ENCODE measurements at places on chromosomes 6 and 20. TPM values are rescaled to one million over a fixed set of nuclear protein-coding genes. Genes with fewer than 3 reads are reported as not detected.

DNA sequence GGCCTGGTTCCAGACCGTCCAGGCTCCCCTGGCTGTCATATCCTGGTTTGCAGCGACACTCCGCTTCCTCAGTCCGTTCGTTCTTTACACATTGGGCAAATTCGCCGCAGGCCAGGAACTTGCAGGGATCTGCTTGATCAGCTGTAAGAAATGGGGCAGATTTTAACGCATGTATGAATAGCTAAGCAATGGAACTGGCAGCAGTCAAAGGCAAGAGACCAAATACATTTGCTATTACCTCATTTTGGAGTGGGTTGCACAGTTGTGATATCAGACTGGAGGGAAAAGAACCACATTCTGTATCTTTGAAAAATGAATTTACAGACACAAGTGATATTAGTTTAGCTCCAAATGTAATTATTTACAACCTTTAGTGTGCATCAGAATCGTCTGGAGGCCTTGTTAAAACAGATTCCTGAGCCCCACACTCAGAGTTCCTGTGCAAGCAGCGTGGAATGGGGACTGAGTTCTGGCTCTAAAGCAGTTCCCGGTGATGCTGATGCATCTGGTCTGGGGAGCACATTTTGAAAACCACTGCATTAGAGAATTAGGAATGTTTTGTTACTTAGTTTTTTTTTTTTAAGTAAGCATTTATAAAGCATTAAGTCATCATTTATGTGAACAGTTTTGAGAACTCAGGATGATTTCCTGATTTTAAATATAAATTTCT lies 141.3 kb downstream of the IMPG1 start:
- no peak overlapping the region for H3K27ac ChIP-seq
- H3K4me3 ChIP-seq = no peak overlapping the region
- no peaks in the 10 kb centered on the region for H3K36me3 ChIP-seq
- no peaks in the 10 kb centered on the region for H3K4me1 ChIP-seq
- peak; percentile 44 for DNase-seq

DNA sequence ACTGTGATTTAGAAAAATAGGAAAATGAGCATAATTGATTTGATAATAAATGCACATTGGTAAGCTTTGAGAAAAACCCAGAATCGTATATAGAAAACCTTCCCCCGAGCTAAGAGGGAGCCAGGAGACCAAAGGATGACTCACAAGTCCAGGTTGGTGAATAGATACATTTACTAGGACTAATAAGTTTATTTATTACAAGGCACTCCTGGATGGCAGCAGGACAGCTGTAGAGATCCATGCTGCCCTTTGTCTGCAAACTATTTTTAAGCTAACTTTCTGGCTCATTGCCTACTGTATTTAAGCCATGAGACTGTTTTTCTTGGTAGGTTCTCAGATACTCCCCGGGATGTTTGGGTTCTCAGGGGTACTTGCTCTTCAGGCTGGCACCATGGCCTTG lies 13.4 kb downstream of the CASP8AP2 start:
- no peak overlapping the region for H3K4me3 ChIP-seq
- DNase-seq = no peak
- H3K27me3 ChIP-seq = no peaks in the 10 kb centered on the region
- H3K27ac ChIP-seq = no peak overlapping the region

- H3K36me3 ChIP-seq = no peaks in the 10 kb centered on the region
- no peaks in the 10 kb centered on the region for H3K27me3 ChIP-seq
- DNase-seq = no peak
- H3K4me3 ChIP-seq = no peak overlapping the region
- H3K27ac ChIP-seq = no peak overlapping the region
- no peaks in the 10 kb centered on the region for H3K4me1 ChIP-seq
These were observed 196.9 kb downstream of the AKAP7 start for GRCh38 chr6:131331873-131332781.

GRCh38 chr6:41428996-41429421 lies 93.6 kb downstream of the NCR2 start:
- no peak overlapping the region for H3K27ac ChIP-seq
- peaks cover 13% of the 10 kb centered on the region for H3K4me1 ChIP-seq
- DNase-seq = no peak
- H3K36me3 ChIP-seq = no peaks in the 10 kb centered on the region
- H3K4me3 ChIP-seq = no peak overlapping the region

DNA sequence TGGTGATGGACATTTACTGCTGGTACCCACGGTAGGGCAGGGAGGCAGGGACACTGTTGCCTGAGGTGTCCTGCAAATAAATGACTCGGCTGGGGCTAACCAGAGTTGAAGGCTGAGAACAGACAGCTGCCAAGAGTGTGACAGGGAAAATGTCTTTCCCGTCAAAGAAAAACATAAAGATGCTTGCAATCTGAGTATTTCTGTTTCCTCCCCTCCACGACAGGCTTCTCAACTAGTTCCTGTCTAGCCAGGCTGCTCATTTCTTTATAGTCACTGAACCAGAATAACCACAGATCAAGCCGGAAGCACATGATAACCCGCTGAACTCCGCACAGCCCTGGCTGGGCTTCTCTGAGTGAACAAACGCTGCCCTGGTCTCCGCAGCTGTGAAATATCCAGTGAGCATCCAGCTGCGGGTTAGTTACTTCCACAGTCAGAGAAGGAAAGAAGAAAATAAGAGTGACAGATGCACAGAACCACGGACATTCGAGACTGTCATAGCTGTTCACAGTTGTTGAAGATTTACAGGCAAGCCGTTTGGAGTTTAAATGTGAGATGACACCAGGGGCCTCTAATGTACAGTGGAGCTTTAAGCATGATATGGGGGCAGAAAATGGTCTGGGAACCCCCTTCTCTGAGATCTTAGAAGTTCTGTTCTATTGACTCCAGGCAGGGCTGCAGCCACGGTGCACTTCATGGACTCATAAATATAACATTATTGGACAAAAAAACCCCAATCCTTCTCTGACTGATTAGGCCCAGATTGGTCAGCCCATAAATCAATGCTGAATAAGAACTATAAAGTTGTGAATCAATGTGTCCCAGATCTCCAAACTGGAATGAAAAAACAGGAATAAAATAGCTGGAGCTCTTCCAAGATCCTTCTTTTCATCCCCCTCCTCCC lies 299.9 kb upstream of the SUPT3H start:
- peak; percentile 67 for DNase-seq
- H3K4me3 ChIP-seq = no peak overlapping the region
- H3K27me3 ChIP-seq = no peaks in the 10 kb centered on the region
- H3K27ac ChIP-seq = no peak overlapping the region
- no peaks in the 10 kb centered on the region for H3K36me3 ChIP-seq
- H3K4me1 ChIP-seq = peaks cover 10% of the 10 kb centered on the region

GRCh38 chr6:109322825-109323224 lies 59.4 kb downstream of the CD164 start:
- no peaks in the 10 kb centered on the region for H3K36me3 ChIP-seq
- H3K27ac ChIP-seq = no peak overlapping the region
- H3K4me3 ChIP-seq = no peak overlapping the region
- peak; percentile 21 for DNase-seq
- H3K27me3 ChIP-seq = no peaks in the 10 kb centered on the region
- no peaks in the 10 kb centered on the region for H3K4me1 ChIP-seq

- no peaks in the 10 kb centered on the region for H3K27me3 ChIP-seq
- H3K4me3 ChIP-seq = no peak overlapping the region
- H3K27ac ChIP-seq = no peak overlapping the region
These were observed 4.5 kb downstream of the CABLES2 start for GRCh38 chr20:62402456-62403150.

DNA sequence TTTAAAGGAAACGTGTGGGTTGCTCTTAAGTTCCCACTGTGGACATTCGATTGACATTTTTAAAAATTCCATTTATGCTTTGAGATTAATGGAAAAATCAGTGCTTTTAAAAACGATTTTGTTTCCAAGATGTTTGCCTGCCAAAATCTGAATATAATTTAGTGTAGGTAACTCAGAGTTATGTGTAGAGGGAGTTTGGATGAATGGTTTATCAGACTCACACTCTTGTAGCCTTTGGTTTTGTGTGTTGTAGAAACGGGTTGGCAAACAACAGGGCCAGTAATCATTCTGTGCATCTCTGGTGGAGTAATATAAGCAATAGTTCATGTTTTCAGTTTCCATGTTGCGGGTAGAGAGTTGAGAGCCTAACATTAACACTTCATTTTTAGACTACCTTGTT lies 140.6 kb downstream of the RPS12 start:
- no peak for DNase-seq
- no peak overlapping the region for H3K4me3 ChIP-seq
- H3K27me3 ChIP-seq = no peaks in the 10 kb centered on the region
- H3K36me3 ChIP-seq = no peaks in the 10 kb centered on the region
- H3K4me1 ChIP-seq = peaks cover 5% of the 10 kb centered on the region

GRCh38 chr20:59605601-59606364 lies 1.4 kb downstream of the PHACTR3 start:
- H3K27ac ChIP-seq = no peak overlapping the region
- no peak overlapping the region for H3K4me3 ChIP-seq
- H3K36me3 ChIP-seq = no peaks in the 10 kb centered on the region
- peaks cover 14% of the 10 kb centered on the region for H3K27me3 ChIP-seq

DNA sequence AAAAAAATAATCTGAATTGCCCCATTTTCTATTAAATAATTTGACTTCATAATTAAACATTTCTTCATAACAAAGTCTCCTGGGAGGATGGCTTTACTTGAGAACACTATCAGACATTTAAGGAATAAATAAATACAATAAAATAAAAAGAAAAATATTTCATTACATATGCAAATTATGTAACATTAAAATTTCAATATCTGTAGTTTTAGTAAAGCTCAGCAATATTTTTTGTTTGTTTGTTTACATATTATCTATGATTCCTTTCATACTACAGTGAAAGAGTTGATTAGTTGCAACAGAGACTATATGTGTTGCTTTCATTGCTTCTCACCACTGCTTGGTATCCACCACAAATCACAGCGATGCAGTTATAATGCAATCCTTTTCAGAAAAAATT lies 474.9 kb upstream of the GJE1 start:
- H3K4me1 ChIP-seq = no peaks in the 10 kb centered on the region
- H3K4me3 ChIP-seq = no peak overlapping the region
- no peak for DNase-seq
- H3K36me3 ChIP-seq = no peaks in the 10 kb centered on the region
- no peak overlapping the region for H3K27ac ChIP-seq

- no peak for DNase-seq
- H3K4me3 ChIP-seq = no peak overlapping the region
- H3K36me3 ChIP-seq = no peaks in the 10 kb centered on the region
- H3K27me3 ChIP-seq = no peaks in the 10 kb centered on the region
These were observed 12.2 kb upstream of the HBS1L start for GRCh38 chr6:135066806-135067205.

- H3K27ac ChIP-seq = no peak overlapping the region
- no peak overlapping the region for H3K4me3 ChIP-seq
- DNase-seq = peak; percentile 59
- H3K27me3 ChIP-seq = no peaks in the 10 kb centered on the region
- no peaks in the 10 kb centered on the region for H3K4me1 ChIP-seq
These were observed 102.1 kb downstream of the ATG5 start for GRCh38 chr6:106223300-106223930.

DNA sequence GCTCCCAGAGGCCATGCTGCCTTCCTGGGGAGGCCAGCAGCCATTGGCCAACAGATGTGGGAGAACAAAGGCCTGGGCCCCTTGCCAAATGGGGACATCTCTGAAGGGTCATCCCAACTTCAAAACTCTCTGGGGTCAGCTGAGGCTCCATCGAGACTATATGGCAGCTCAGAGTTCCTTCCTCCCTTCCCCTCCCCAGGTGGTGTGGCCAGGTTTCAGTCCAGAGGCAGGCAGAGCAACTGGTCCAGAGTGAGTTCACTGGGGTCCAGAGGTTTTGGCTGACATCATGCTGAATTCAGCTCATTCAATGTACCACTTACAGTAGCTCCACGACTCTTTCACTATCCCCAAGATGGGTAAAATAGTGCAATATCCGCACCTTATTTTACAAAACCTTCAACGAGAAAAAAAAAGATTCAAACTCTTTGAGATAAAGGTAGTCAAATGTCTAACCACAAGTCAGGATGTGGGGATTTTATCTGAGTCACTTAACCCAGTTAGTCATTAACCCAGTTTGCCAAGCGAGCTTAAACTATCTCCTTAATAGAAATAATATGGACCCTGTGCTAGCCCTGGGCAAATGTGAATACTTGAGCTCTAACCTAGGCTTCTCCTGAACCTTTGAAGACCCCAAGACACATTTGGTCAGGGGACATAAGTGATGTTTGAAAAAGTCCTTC lies 108.4 kb upstream of the PLEKHG1 start:
- no peak for DNase-seq
- H3K4me1 ChIP-seq = no peaks in the 10 kb centered on the region
- H3K36me3 ChIP-seq = no peaks in the 10 kb centered on the region
- no peak overlapping the region for H3K4me3 ChIP-seq

Gene SLC44A4
- total RNA-seq = 66.4 TPM

Gene SLC32A1
- total RNA-seq = not detected

Gene SLC35B3
- 24.1 TPM for total RNA-seq

Gene ADGRG6
- 18.4 TPM for total RNA-seq

Gene PLCB4
- 8.3 TPM for total RNA-seq

Gene FANCE
- 7.3 TPM for total RNA-seq

Gene GHRH
- not detected for total RNA-seq

Gene WFDC10B
- not detected for total RNA-seq

Gene SPTLC3
- 18.9 TPM for total RNA-seq
